Right lung (tissue), 10 donors: ENCODE measurements at places on chromosomes 12 and 14. TPM values are rescaled to one million over a fixed set of nuclear protein-coding genes. Genes with fewer than 3 reads are reported as not detected.

DNA sequence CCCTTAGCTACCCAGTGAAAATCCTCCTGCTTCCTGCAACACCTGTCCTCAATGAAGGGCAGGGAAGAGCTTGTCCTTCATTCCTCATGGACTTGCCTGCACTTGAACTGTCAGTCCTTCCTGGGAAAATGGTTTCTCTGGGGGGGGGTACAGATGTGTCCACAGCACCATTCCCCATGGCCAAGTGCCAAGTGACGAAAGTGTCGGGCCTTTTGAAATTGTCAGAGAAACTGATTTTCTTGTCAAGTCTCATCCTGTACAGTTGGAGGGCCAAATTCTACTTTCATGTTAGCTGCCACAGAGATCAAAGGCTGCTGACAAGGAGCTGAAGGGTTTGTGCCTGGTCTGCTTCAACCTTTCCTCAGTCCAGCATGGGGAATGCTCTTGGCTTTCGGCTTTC is 179.5 kb upstream of the PARP11 start:
- DNase-seq: no peak

GRCh38 chr12:15520083-15520482 is 197.8 kb downstream of the PTPRO start:
- DNase-seq: no peak

DNA sequence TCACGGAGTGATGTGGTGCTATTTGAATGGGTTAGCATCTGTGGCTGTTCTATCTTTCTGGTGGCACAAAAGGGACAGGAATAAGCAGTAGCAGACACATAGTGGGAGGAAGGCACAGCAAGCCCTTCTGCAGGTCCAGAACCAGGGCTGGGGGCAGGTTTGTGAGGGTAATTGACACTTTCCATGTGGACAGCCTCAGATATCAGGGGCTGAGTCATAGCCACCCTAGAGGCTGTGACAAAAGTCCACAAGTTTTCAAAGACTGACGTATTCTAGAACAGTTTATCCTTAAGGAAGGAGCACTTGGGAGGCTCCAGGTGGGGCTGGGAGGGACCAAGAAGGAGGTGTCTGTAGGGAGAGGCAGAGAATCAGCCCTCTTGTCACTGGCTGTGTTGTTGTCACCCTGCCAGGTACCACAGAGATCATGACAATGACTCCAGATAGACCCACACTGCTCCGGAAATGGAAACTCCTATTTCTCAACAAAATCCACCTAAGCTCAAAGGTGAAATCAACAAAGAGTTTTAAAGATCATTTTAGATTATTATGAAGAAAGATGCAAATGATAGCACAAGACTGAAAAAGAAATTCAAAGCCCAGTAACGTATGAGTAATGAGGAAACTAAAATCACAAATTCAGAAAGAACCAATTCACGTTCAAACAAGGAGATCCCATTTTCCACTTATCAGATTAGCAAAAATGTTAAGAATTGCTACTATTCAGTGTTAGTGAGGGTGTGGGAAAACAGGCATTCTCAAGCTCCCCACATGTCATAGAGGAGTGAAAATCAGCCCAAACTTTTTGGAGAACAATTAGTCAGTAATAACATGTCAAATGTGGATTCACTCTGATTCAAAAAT is 48.3 kb downstream of the NFKBIA start:
- no peak for DNase-seq

GRCh38 chr14:73238424-73238852 is 1.1 kb downstream of the PAPLN start:
- no peak for DNase-seq

- no peak for DNase-seq
Measured at GRCh38 chr14:52349731-52350130, 35.6 kb downstream of the PTGER2 start.

DNA sequence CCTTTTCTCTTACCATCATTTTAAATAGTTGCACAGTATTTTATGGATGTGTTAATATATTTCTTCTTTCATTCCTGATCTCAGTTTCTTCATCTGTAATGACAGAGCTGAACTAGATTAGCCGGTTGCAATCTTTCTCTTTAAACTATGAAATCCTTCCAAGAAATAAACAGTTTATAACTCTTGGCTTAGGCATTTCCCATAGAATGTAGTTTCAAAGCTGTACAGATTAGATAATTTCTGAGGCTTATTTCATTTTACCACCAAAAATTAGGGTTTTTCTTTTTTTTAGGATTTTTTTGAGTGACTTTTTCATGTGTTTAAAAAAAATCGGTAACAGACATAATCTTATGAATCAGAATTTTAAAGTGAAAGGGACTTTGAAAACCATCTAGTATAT is 144.0 kb downstream of the RAD51B start:
- no peak for DNase-seq

GRCh38 chr12:59425798-59426197 is 170.0 kb upstream of the SLC16A7 start:
- no peak for DNase-seq

- DNase-seq: no peak
Measured at GRCh38 chr14:61477712-61478462, 156.5 kb downstream of the PRKCH start.

DNA sequence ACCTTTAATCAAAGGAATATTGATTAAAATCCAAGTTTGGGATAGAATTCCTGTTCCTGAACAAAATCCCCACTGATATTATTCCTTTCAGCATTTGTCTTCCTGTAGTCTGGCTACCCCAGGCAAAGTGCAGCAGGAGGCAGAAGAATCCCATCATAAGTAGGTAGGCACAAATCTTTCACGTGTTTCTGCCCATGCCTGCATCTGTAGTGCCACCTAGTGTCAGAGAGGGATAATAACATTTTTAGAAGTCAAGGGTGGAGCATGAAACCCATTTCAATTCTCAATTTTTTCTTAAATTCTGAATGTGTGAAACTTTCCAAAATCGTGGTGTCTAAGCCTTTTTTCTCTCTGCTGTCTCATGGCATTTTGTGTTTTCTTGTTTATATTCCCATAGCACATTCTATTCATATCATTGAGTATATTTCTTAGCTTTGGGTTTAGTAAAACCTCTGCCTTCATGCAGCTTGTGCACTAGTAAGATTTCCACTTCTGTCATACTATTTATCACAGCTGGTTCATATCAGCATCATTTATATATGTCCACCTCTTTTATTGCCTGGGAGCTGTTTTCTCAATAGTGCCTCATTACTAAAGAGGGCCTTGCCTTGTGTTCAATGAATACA is 47.8 kb upstream of the RERG start:
- DNase-seq: peak; percentile 39

- DNase-seq: no peak
Measured at GRCh38 chr12:119440803-119441360, 106.4 kb downstream of the CCDC60 start.

GRCh38 chr12:117582135-117582784 is 220.8 kb upstream of the NOS1 start:
- no peak for DNase-seq

- no peak for DNase-seq
Measured at GRCh38 chr12:76290963-76291859, 57.0 kb downstream of the BBS10 start.

DNA sequence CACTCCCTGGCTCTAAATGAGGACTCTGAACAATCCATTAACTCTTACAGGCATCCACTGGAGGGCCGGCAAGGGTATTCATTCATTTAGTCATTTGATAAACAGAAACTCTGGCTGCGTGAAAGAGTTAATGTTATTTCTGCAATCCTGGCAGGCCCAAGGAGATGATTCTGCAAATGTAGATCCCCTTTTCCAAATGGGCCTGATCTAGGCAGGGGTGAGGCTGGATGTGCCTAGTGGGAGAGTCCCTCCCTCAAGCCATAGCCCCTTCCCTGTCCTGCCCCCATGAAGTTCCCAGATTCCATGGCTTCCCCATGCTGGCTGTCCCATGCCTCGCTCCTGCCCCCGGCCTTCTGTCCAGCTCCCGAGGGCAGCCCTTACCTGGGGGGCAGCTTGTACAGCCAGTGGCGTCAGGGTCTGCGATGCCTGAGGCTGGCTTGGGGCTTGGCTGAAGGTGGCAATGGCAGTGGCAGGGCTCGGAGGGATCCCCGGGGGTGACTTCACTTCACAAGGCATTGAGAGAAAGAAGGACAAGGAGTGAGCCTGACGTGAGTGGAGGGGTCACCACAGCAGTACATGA is 18.4 kb downstream of the POU6F1 start:
- no peak for DNase-seq

GRCh38 chr12:49568442-49569162 is 660 bp upstream of the MCRS1 start:
- no peak for DNase-seq

DNA sequence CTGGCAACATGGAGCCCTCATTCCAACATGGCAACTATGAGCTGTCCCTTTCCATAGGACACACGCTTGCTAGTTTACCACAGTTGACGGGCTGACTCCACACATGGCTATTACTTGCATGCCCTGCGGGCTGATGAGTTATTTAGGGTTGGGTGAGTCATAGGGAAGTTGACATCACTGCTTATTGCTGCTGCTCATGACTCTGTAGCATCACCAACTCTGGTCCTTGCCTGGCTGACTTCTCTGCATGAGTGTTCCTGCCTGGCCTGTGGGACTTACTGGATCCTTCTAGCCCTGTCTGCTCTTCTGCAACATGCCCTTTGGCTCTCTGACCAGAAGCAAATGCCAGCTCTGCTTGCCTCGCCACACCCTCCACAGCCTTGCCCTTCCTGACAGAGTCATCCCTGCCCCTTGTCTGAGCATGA is 199.5 kb downstream of the ANO6 start:
- no peak for DNase-seq

GRCh38 chr12:52884526-52885293 is 20.2 kb downstream of the KRT8 start:
- peak; percentile 64 for DNase-seq

DNA sequence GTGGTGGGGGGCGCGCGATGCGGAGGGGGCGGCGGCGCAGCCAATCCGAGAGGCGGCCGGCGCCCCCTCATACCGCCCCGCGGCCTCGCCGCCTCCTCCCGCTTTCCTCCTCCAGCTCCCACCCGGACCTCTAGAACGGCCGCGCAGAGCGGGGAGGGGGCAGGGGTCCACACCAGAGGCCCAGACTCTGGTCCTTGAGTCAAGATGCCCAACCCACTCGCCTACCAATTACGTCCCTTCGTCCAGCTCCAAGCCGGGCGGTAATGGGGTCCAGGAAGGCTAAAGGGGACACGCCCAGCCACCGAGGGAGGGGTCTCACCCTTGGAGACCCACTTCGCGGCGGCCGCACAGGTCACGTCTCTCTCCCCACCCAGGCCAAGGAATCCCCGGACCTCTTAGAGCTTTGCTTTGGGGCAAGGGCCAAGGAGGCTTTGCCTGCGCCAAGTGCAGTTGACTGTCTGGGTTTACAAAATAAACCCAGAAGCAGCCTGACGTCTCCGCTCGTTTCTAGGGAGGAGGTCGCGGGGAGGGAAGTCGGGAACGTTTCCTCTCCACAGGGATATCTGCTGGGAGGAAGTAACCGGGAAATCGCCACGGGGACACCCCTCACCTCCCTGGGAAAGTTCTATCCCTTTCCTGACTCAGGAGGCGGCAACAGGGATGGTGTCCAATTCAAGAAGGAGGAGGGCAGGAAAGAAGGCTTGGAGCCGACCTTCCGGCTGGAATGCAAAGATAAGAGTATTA is 394 bp upstream of the AMIGO2 start:
- no peak for DNase-seq

- no peak for DNase-seq
Measured at GRCh38 chr12:83123039-83123438, 436.3 kb downstream of the TMTC2 start.

DNA sequence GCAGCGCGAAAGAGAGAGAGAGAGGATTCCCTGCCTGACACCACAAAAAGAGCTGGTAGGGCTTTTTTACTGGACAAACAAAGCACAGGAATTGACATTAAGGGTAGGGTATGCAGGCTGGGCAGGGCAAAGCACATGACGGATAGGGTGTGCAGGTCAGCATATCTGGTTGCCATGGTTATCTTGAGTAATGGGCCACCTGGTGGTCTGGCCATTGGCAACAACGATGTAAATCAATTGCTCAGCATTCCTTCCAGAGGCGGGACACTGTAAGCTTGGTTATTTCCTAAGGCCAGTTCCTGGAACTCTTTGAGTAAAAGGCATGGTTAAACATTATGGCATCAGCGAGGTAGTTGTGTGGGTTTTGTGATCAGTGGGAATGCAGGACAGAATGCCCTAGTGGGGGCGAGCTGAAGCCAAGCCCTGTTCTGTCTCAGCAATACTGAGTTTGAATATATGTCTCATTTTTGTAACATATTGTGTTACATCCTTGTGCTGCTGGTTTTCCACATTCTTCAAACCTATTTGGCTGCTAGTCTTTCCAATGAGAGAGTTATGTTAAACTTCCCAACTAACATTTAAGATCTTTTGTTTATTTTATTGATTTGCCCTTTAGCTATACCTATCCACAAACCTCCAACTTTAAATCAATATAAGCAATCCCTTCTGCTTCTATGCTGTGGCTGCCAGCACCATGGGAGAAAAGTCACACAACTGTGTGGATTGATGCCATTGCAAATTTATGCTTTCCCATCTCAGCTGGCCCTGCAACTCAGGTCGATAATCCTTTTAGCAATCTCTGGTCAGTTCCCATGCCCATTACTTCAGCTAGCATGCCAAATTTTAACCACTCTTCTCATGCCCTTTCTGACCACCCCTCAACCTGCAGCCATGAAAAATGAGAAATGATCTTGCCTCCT is 396.7 kb upstream of the PDE3A start:
- no peak for DNase-seq

GRCh38 chr12:3150931-3151835 is 74.0 kb downstream of the TSPAN9 start:
- DNase-seq: no peak

Gene STXBP6
- 50.3 TPM for polyA plus RNA-seq

Gene FAM90A1
- polyA plus RNA-seq: 3.6 TPM

Gene ATL1
- 8.3 TPM for polyA plus RNA-seq

Gene CALM1
- polyA plus RNA-seq: 722 TPM

Gene ZFHX2
- 4.4 TPM for polyA plus RNA-seq

Gene ASB2
- polyA plus RNA-seq: 0.43 TPM

Gene PLEKHG7
- polyA plus RNA-seq: 0.69 TPM

Gene C14orf93
- 21.5 TPM for polyA plus RNA-seq

Gene RAB15
- 32.9 TPM for polyA plus RNA-seq
